ENCODE measurements at places on chromosomes 5 and 9.

GRCh38 chr5:103780794-103781193, 218.2 kb upstream of the NUDT12 start:
- no peak for DNase-seq

- peak; percentile 44 for DNase-seq
These were observed 1.2 kb downstream of the HOMER1 start for GRCh38 chr5:79512471-79513307.

DNA sequence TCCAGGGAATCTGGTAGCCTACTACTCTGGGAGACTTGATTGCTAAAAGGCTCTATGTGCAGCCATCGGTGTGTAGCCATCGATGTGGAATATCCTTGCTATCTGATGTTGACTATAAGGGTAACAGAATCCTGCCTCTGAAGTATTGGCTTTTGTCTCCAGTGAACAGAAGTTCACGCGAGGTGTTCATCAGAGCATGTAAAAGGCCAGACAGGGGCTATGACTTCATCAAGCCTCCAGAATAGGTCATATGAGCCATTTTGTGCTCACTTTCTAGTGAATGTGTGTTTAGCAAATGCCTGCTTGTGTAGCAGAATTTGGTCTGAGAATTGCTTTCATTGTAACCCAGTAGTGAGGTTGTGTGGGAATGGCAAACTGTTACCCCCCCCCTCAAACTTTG, 66.8 kb upstream of the RAD23B start:
- DNase-seq, result no peak

DNA sequence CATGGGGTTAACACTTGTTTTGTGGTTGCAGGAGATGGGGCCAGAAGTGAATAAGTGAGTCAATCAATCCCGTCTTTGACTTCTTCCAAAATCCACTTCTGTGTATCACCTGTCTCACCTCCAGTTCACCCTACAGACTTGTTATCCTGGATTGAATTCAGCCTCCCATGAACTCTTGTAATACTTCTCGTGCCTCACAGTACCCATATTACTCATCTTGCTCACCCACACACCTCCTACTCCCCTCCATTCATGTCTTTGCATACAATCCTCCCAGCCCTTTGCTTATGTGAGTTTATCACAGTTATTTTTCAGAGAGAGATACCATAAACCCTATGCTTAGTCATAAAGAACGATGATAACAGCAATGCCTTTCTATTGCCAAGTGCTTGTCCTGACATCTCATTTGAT, 52.9 kb upstream of the PAPPA start:
- DNase-seq, result peak; percentile 43

DNA sequence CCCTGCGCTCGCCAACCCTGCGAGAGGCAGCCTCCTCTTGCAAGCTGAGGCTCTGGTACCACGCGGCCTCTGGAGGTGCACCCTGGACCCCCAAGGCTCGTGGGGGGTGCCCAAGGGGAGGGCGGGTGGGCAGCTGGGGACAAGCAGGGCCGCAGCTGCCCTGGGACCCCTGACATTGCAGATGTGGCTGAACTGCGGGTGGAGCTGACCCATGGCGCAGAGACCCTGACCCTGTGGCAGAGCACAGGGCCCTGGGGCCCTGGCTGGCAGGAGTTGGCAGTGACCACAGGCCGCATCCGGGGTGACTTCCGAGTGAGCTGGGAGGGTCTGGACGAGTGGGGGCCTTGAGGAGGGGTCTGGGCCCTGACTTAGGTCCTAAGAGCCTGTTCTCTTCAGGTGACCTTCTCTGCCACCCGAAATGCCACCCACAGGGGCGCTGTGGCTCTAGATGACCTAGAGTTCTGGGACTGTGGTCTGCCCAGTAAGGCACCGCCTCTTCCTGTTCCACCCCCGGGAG, 1.5 kb downstream of the MAMDC4 start:
- DNase-seq, result no peak

- DNase-seq, result no peak
These were observed 312.7 kb downstream of the DMRT2 start for GRCh38 chr9:1362845-1363244.

DNA sequence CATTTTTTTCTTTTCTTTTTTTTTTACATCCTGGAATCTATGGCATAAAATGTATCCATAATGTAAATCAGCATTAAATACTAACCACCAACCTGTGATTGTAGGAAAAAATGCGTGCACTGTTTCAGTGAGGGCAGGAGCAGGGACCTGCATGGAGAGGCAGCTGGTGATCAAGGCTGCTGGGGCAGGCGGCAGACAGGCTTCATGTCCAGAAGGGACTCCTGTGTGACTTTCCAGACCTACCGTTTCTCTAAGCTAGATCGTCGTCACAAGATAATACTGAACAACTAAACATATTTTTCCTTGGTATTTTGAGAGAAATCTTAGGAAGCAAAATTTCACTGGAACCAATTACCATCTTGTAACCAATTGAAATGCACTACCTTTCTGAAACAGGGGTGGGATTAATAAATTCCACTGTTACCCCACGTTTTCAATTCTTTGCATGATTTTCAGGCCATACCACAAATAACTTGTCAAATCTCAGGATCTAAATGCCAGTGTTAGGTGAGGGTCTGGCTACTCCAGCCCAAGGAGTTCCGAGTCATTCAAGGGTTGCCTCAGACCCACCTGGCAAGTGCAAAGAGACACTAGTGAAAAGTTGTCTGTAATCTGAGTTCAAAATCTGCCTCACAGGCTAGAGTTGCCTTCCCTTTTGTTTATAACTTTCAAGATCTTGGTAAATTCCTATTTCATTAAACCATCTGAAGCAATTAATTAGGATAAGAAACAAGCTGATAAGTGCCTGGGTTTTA, 198.2 kb downstream of the SEMA5A start:
- no peak for DNase-seq

GRCh38 chr5:39190311-39191102, 28.9 kb downstream of the FYB1 start:
- no peak for DNase-seq

DNA sequence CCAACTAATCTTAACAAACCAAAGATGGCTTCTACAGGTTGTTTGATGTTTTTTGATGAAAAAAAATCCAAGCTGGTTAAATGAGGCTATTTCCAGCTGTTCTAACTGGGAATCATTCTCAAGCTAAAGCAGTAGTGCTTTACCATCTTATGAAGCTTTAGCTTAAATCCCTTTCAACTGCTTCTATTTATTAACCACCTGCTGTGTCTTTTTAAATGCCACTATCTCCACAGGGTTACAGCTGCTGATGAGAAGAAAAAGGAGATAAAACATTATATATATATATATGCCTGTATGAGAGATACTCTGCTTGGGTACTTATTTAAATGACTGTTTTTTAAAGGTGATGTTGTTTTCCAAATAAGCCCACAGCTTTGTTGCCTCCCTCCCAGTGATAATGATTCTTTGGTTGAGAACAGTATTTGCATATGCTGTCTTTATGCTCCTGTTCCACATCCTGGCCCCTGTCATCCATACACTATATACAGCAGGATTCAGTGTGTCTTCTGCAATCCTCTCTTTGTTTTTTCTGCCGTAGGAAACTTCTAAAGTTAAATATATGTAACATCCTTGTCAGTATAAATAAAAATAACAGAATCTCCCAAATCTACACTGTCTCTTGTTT, 164.0 kb downstream of the PAM start:
- no peak for DNase-seq

DNA sequence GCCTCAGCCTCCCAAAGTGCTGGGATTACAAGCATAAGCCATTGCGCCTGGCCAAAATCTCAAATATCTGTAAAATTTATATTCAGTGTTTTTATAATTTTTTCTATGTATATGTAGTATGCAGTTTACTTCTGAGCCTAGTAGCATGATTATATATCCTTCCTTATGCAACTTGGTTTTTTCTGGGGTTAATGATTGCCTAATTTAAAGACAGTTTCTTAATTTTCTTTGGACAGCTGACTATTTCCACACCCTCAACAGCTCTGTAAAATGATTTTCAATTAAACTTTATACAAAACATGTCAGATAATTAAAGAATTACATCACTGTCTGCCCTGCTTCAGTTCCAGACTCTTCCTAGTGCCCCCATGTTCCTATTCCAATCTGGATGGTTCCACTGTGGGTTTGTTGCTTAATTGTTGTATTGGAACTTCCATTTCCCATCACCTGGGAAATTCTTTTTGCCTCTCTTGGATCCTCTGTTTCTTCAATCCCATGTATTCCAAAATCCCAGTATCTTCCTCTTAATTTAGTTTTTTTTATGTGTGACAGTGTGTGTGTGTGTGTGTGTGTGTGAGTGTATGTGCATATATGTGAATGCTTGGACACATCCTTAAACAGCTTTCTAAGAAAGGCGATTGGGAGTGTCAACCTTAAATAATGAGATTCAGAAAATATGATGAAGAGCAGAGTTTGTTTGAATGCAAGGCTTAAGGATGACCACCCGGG, 53.2 kb downstream of the C5orf22 start:
- no peak for DNase-seq

DNA sequence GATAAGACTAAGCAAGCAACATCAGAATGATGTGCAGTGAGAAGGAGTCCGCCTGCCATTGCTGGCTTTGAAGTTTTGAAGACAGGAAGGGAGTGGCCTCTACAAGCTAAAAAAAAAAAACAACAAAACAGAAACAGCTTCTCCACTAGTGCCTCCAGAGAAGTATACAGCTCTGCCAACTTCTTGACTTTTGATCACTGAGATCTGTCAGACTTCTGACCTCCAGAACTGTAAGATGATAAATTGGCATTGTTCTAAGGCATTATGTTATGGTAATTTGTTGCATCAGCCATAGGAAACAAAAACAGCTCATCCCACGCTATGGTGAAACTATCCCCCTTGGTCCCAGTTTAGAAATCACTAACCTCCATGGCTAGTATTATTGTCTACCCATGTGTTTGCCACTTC, 131.0 kb upstream of the VCAN start:
- DNase-seq, result no peak

GRCh38 chr9:18805386-18805785, 227.6 kb downstream of the SAXO1 start:
- no peak for DNase-seq

- DNase-seq, result no peak
These were observed 3.8 kb downstream of the FOXD1 start for GRCh38 chr5:73444499-73445438.

DNA sequence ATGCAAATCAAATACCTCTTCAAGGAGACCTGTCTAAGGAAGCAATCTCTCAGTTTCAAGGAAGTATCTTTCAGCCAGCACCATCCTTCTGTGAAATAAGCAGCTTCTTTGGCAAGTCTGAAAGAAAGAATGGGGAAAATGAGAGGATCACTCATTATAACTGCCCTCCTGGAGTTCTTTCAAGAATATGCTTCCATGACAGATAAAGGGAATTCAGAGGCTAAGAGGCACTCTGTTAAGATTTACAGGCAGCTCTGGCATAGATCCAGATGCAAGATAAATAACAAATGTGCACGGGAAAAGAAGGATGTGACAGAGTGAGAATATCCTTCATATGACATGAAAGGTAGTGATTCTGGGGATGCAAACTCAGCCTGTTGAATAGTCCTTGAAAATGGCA, 348.2 kb upstream of the CCNG1 start:
- DNase-seq, result no peak

DNA sequence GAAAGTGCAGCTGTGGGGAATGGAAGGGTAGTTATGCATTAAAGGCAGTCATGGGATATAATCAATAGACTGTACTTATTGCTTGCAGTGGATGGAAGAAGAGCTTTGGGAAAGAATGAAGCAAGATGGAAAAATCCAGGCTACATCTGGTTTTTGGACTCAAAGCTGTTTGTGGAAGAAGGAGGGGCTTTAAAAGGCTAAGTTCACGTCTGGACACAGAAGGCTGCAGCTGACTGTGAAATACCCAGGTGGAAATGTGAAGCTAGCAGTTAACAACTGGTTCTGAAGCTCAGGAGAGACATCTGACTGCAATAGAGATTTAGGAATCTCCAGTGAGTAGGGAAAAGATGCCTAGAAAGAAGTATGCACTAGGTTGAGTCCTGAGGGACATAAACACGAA, 43.2 kb upstream of the TIMD4 start:
- DNase-seq, result no peak

GRCh38 chr5:86038566-86038965, 579.2 kb upstream of the COX7C start:
- no peak for DNase-seq

- no peak for DNase-seq
These were observed 3.3 kb downstream of the DNM1 start for GRCh38 chr9:128206484-128206883.

DNA sequence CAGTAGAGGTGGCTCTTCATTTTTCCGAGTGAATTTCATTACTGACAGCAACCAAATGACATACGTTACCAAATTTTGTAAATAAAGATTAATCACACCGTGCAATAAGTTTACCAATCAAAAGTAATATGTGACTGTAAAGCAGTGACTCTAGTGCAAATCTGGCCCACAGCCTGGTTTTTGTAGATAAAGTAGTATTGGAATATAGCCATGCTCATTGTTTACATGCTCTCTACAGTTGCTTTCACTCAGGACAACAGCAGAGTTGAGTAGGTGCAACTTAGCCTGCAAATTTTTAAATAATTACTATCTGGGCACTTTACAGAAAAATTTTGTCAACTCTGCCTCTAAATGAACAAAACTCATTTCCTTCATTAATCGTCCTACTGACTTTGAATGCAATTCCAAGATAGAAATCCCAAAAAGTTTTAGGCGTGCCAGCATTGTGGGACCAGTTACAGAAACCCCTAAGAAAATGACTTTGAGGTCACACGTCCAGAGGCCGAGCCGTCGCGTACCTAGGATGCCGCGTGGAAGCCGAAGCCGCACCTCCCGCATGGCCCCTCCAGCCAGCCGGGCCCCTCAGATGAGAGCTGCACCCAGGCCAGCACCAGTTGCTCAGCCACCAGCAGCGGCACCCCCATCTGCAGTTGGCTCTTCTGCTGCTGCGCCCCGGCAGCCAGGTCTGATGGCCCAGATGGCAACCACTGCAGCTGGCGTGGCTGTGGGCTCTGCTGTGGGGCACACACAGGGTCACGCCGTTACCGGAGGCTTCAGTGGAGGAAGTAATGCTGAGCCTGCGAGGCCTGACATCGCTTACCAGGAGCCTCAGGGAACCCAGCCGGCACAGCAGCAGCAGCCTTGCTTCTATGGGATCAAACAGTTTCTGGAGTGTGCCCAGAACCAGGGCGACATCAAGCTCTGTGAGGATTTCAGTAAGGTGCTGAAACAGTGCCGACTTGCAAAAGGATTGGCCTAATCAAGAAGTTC, 180.7 kb upstream of the TLE4 start:
- DNase-seq, result no peak

DNA sequence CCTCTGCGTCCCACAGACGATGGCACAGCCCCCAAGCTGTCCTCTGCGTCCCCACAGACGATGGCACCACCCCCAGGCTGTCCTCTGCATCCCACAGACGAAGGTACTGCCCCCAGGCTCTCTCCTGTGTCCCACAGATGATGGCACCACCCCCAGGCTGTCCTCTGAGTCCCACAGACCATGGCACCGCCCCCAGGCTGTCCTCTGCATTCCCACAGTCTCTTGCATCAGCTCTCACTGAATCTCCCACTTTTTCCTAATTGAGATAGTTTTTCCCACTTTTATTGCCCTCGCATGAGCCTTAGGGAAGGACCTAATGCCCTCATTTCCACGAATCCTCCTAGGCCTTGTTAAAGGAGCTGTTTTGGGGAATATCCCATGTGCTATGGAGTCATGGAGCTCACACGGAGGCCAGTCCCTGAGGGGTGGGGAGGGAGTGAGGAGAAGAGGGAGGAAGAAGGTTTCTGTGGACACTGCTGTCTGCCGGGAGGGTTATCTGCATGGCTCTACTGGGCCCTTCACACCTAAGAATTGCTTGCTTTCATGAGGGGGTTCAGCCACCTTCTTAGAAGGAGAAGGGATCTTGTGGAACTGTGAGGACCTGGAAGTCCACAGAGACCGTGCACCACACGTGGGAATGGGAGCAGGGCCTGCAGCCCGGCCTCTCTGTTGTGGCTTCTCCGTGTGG, 58.2 kb upstream of the PTCH1 start:
- DNase-seq, result no peak

Data from EL (cell line).